ENCODE measurements at places on chromosomes 12 and 14. TPM values are rescaled to one million over a fixed set of nuclear protein-coding genes. Genes with fewer than 3 reads are reported as not detected.

GRCh38 chr12:57732726-57733593, 5.6 kb downstream of the AGAP2 start:
- DNase-seq: no peak

GRCh38 chr14:50319721-50320120, 7.6 kb downstream of the DMAC2L start:
- no peak for DNase-seq

DNA sequence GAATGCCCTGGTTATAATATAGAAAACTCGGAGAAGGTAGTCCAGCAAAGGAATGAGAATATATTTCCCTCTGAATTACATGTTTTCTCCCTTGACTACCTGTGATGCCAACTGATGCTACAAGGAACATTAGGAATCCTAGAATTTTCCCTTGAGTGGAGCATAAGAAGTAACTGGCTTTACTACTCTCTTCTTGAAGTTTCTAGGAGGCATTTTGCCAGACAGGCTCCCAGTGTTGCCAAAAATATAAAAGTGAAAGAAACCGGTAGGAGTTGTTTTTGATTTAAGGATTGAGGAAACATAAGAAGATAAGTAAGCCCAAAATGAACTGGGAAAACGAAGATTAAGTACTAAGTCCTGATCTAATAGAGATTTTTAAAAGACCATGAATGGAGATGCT, 693.4 kb downstream of the NOVA1 start:
- DNase-seq: no peak

GRCh38 chr14:85788470-85789233, 258.7 kb downstream of the FLRT2 start:
- no peak for DNase-seq

DNA sequence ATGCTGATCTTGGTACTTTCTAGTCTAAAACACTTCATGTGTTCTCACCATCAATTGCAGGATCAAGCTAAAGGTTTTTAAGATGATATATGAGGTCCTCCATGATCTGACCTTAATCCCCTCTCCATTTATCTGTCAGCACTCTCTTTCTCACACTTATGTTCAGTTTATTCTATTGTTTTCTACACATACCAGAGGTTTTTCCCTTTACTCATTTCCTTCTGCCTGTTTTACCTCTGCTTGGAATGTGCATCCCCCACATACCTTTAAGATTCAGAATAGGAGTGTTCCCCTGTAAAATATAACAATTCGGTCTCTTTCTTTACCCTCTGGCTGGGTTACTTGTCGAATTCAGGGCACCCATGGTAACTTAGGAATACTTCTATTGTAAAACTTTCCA, 219.1 kb upstream of the PKP2 start:
- DNase-seq: no peak

- DNase-seq: no peak
Observed at GRCh38 chr14:29814156-29815015, 113.3 kb downstream of the PRKD1 start.

GRCh38 chr14:91047174-91047753, 13.2 kb downstream of the RPS6KA5 start:
- no peak for DNase-seq

DNA sequence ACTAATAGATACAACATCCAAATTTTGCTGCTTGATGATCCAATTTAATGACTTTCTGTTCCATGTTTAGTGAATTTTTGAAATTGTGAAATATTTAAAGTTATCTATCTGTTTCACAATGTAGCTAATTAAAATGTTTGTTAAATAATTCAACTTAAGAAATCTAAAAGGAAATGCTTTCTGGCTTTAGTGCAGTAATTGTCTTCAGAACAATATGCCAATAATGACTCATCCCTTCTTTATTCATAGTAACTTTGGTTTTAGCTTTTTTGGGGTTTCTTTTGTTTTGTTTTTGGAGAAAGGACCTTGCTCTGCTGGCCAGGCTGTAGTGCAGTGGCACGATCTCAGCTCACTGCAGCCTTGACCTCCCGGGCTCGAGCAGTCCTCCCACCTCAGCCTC, 479.2 kb upstream of the RGS6 start:
- no peak for DNase-seq

DNA sequence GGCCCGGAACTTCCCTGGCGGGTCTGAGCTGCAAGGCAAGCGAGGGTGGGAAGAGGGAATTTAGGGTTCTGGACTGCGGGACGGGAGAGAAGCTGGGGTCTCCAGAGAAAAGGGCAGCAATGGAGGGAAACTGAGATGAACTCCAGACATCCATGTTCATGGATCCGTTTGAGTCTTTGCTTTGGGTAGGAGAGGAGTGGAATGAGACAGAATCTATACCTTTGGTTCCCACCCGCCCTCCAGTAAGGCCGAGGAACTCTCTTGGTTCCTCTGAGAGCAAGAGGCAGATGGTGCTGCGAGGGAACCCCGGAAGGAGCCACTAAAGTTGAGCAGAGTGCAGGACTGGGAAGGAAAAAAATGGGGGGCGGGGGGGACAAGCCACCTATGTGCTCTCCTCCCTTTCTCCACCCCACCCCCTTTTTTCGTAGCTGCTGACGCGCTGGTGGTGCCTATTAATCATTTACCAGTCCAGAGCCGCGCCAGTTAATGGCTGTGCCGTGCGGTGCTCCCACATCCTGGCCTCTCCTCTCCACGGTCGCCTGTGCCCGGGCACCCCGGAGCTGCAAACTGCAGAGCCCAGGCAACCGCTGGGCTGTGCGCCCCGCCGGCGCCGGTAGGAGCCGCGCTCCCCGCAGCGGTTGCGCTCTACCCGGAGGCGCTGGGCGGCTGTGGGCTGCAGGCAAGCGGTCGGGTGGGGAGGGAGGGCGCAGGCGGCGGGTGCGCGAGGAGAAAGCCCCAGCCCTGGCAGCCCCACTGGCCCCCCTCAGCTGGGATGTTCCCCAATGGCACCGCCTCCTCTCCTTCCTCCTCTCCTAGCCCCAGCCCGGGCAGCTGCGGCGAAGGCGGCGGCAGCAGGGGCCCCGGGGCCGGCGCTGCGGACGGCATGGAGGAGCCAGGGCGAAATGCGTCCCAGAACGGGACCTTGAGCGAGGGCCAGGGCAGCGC, 1.2 kb downstream of the SSTR1 start:
- DNase-seq: peak; percentile 47

Gene TMEM253
- 1.3 TPM for polyA plus RNA-seq

Data from renal pelvis (tissue), 12 donors.